ENCODE measurements at places on chromosomes 2 and 18. TPM values are rescaled to one million over a fixed set of nuclear protein-coding genes. Genes with fewer than 3 reads are reported as not detected.

The UGT1A5 gene
- total RNA-seq = 0.68 TPM

The GPAT2 gene
- total RNA-seq = 0.44 TPM

The XRCC5 gene
- total RNA-seq = 198 TPM

GRCh38 chr2:57728691-57729090 lies 317.9 kb upstream of the VRK2 start:
- ATAC-seq = no peak

DNA sequence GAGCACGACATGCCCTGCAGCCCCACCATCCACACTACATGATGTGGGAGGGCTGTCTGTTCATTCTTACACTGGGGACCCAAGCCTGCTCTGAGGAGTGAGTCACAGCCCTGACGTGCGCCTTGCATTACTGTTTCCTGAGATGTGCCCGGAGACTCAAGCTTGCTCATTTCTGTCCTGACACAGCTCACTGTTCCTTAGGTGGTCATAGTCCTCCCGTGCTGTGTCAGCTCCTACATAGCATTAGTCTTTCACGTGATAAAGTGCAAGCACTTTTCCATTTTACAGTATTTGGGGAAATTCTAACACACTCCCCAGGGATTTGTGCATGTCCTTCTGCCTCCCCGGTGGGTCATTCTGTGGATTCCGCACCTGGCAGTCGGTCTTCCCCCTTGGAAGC lies 46.2 kb upstream of the TRIM43B start:
- no peak for ATAC-seq

- no peak for ATAC-seq
These were observed 26.7 kb downstream of the RAB1A start for GRCh38 chr2:65103013-65103715.

DNA sequence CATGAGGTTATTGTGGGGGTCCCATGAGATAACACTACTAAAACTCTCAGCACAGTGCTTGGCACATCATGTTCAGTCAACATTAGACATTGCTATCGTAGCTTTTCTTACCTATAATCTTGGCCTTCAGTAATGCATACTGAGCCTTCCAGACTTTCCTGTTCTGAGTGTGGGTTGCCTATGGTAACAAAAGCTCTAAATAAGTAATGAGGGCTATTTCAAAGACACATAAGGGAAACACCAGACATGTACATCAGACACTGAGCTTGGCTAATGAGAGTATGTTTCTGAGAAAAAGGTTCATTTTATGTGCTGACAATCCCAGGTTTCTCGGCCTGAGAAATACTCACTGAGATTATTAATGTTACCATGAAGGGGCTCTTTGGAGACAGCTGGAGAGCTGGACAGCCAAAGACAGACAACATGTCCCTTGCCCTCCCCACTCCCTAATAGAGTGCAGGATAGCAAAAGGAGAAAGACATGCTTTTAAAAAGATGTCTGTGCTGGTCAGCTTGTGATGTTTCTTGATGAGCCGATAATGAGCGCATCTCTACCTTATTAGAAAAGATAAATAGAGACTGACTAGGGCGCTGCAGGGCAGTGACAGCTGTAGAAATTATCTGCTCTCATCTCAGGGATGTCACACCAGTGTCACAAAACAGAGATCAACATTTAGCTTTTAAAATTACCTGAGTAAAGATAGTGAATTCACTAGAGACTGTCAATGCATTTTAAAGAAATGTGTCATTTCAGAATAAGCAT lies 25.4 kb downstream of the POLE4 start:
- no peak for ATAC-seq

GRCh38 chr2:41329040-41329439 lies 718.8 kb upstream of the PKDCC start:
- ATAC-seq = no peak

DNA sequence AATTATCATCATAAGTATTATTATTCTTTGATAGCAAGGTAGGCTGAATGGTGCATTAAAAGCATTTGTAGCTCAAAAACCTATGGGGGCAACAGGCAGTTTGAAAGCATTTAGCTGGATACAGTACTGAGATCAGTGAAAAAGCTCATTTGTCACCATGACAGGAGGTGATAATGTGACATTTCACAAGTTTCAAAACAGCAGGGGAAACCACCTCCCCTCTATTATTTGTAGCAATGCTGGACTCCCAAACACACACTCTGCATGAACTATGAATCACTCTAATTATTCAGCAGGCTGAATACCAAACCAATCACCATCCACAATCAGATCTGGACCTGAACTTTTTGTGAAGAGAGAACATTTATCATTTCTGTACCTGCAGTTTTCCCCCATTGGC lies 63.4 kb downstream of the MYO5B start:
- ATAC-seq = peak; percentile 23
